ENCODE measurements at places on chromosomes 2 and 18. TPM values are rescaled to one million over a fixed set of nuclear protein-coding genes. Genes with fewer than 3 reads are reported as not detected.

DNA sequence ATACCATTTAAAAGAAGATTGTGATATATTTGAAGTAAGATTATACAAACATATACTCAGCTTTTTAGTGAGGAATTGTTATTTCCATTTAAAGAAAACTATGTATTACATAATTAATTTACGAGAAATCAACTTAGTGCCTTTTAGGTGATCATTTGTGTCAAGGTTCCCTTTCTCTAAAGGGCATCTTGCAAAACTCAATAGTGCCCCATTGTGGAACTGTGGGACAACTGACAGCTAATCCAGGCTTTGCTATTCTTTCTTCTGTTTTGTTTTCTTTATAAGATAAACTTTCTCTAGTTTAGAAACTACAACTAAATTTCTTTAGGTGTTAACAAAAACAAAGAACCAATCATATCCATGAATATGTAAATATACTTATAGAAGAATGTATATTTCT is 24.3 kb upstream of the VIT start:
- H3K27ac ChIP-seq, result no peak overlapping the region
- H3K4me3 ChIP-seq, result no peak overlapping the region
- peaks cover 8% of the 10 kb centered on the region for H3K27me3 ChIP-seq

- no peak overlapping the region for H3K4me3 ChIP-seq
- no peak for DNase-seq
- H3K27ac ChIP-seq, result no peak overlapping the region
Measured at GRCh38 chr2:20432714-20433113, 14.2 kb upstream of the RHOB start.

DNA sequence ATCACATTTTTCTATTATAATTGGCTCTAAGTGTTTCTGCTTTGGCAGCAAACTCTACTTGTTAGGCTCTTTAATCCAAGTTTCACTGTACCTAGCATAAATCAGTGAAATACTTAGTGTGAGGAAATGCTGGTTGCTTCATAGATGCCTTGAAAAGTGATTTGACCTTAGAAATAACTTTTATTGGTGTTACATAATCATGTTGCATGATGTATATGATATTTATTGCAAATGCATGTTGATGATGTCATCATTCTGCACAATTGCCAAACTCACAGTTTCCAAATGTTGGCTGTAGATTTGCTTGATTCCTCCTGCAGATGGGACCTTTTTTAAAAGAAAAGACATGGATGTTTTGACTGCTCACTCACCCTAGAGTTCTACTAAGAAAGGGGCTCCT is 137.6 kb upstream of the BCL2L11 start:
- DNase-seq, result no peak
- H3K4me1 ChIP-seq, result peaks cover 21% of the 10 kb centered on the region
- H3K36me3 ChIP-seq, result no peaks in the 10 kb centered on the region
- no peak overlapping the region for H3K4me3 ChIP-seq

DNA sequence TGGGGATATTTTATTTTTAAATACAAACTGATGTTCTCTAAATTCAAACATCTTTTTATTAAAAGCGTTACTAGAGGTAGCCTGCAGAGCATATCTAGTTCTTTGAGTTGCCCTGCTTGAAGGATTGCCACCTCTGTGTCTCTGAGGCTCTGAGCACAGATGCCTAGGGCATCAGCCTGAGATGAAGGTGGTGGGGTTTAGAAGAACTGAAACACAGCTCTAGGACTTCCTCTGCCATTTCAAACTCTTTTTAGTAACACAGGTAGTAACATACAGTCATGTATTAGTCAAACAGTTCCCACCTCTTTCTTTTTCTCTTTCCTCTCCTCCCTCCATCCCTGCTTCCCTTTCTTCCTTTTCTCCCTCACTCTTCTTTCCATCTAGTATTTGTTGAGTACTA is 57.6 kb downstream of the TTC21B start:
- no peak overlapping the region for H3K27ac ChIP-seq
- peaks cover 86% of the 10 kb centered on the region for H3K36me3 ChIP-seq
- DNase-seq, result no peak
- no peaks in the 10 kb centered on the region for H3K4me1 ChIP-seq
- H3K4me3 ChIP-seq, result no peak overlapping the region

DNA sequence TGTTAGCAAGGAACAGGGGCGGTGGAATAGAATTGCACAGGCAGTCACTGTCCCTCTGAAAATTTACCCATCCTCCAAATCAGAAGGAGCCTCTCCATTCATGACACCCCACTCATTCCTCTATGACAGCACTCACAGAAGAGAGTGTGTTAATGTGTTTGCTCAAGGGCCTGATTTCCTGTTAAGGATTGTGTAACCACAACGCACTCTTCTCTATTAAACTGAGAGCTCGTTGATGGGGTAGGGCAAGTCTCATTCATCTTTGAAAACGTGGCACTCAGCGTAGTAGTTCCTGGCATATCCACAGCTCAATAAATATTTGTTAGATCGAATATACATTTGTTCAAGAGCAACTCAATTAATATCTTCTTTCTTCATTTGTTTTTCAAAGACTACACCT is 106.4 kb downstream of the VAPA start:
- H3K27me3 ChIP-seq, result no peaks in the 10 kb centered on the region
- DNase-seq, result no peak

DNA sequence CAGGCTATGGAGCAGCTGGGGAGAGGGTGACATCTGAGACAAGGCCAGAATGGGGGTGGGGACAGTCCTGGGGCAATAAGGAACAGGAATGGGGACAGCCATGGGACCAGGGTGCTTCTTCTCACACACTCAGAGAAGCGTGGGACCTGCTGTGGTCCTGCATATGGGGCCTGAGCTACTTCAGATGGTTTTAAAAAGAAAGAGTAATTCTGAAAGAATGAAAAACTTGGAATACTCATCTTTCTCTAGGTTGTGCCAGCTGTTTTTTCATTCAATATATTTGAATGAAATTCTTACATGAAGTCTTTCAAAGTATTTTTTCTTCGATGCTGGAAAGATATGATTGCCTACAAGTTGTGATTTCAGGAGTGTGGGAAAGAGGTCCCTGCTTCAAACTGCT is 227.5 kb upstream of the APCDD1 start:
- no peak for DNase-seq
- no peak overlapping the region for H3K27ac ChIP-seq

- H3K4me1 ChIP-seq, result peaks cover 8% of the 10 kb centered on the region
- no peak overlapping the region for H3K4me3 ChIP-seq
- H3K27me3 ChIP-seq, result no peaks in the 10 kb centered on the region
- no peak overlapping the region for H3K27ac ChIP-seq
- no peaks in the 10 kb centered on the region for H3K36me3 ChIP-seq
- no peak for DNase-seq
Measured at GRCh38 chr2:63743982-63744966, 97.4 kb upstream of the UGP2 start.

- peak overlapping the region; percentile 19 for H3K27ac ChIP-seq
- no peaks in the 10 kb centered on the region for H3K27me3 ChIP-seq
- peaks cover 2% of the 10 kb centered on the region for H3K4me1 ChIP-seq
- H3K36me3 ChIP-seq, result no peaks in the 10 kb centered on the region
- H3K4me3 ChIP-seq, result no peak overlapping the region
Measured at GRCh38 chr18:361941-362310, 94.1 kb upstream of the THOC1 start.

- H3K36me3 ChIP-seq, result peaks cover 66% of the 10 kb centered on the region
- no peak overlapping the region for H3K27ac ChIP-seq
Measured at GRCh38 chr18:68676913-68677312, 38.0 kb downstream of the TMX3 start.

GRCh38 chr2:68121873-68122679 is 35.6 kb upstream of the PNO1 start:
- peak; percentile 88 for DNase-seq
- no peak overlapping the region for H3K4me3 ChIP-seq
- H3K27ac ChIP-seq, result no peak overlapping the region
- peaks cover 17% of the 10 kb centered on the region for H3K4me1 ChIP-seq
- no peaks in the 10 kb centered on the region for H3K36me3 ChIP-seq
- H3K27me3 ChIP-seq, result no peaks in the 10 kb centered on the region

GRCh38 chr2:111706481-111707001 is 177.5 kb downstream of the ANAPC1 start:
- DNase-seq, result no peak
- no peak overlapping the region for H3K27ac ChIP-seq
- H3K27me3 ChIP-seq, result no peaks in the 10 kb centered on the region
- H3K4me1 ChIP-seq, result peaks cover 26% of the 10 kb centered on the region
- H3K36me3 ChIP-seq, result no peaks in the 10 kb centered on the region

- DNase-seq, result no peak
- no peak overlapping the region for H3K4me3 ChIP-seq
- peaks cover 9% of the 10 kb centered on the region for H3K4me1 ChIP-seq
- H3K27ac ChIP-seq, result no peak overlapping the region
- peaks cover 13% of the 10 kb centered on the region for H3K36me3 ChIP-seq
Measured at GRCh38 chr2:207975921-207976320, 49.4 kb downstream of the PLEKHM3 start.

- no peak for DNase-seq
- H3K27ac ChIP-seq, result no peak overlapping the region
- no peaks in the 10 kb centered on the region for H3K36me3 ChIP-seq
- no peak overlapping the region for H3K4me3 ChIP-seq
Measured at GRCh38 chr2:5176764-5177163, 515.4 kb upstream of the SOX11 start.

DNA sequence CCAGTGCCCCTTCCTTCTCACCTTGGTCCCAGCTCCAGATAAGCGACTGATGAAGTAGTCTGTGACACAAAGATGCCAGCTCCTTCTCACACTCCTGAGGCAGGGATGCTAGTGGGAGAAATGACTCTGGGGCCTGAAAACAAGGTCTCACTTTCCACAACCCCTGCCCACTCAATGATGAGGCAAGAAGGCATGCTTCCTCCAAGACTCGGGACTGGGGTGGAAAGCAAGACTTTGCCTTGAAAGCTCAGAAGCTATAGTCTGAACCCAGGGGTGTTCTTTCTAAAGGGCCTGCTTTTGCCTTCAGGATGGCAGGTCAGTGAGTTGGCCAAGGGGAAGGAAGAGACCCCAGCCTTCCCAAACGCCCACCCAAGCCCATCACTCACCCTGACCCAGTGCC is 1.4 kb downstream of the CCDC142 start:
- peaks cover 44% of the 10 kb centered on the region for H3K4me1 ChIP-seq
- peaks cover 58% of the 10 kb centered on the region for H3K36me3 ChIP-seq
- H3K4me3 ChIP-seq, result peak overlapping the region; percentile 99
- peak overlapping the region; percentile 97 for H3K27ac ChIP-seq
- H3K27me3 ChIP-seq, result no peaks in the 10 kb centered on the region
- DNase-seq, result no peak

DNA sequence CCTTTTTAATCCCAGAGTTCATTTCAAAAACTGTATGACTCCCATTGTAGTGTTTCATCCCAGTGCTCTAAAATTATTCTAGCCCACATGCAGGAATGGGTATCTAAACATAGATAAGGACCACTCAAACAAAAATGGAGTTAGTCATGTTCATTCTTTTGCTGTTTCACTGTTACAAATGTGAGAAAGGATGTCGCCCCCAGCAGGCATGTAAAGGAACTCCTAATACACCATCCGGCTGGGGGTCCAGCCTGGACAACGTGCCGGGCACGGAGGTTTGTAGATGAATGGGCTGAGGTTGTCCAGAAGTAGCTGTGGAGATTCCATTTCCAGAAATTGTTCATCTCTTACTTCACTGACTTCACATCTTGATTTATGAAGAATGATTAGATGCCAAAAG is 101.9 kb upstream of the RAB12 start:
- no peaks in the 10 kb centered on the region for H3K36me3 ChIP-seq
- H3K27me3 ChIP-seq, result no peaks in the 10 kb centered on the region
- no peak overlapping the region for H3K27ac ChIP-seq
- no peak for DNase-seq

DNA sequence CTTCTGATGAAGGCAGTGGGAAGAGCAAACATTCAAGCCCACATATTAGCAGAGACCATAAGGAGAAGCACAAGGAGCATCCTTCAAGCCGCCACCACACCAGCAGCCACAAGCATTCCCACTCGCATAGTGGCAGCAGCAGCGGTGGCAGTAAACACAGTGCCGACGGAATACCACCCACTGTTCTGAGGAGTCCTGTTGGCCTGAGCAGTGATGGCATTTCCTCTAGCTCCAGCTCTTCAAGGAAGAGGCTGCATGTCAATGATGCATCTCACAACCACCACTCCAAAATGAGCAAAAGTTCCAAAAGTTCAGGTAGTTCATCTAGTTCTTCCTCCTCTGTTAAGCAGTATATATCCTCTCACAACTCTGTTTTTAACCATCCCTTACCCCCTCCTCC is 35.4 kb downstream of the CCNT2 start:
- DNase-seq, result no peak
- H3K36me3 ChIP-seq, result peaks cover 86% of the 10 kb centered on the region
- H3K4me3 ChIP-seq, result no peak overlapping the region
- no peaks in the 10 kb centered on the region for H3K27me3 ChIP-seq
- no peaks in the 10 kb centered on the region for H3K4me1 ChIP-seq
- H3K27ac ChIP-seq, result no peak overlapping the region

CYB5A gene
- 105 TPM for total RNA-seq

SNED1 gene
- 6.1 TPM for total RNA-seq

EMX1 gene
- not detected for total RNA-seq

DLX2 gene
- not detected for total RNA-seq

FER1L5 gene
- total RNA-seq, result 0.05 TPM

C1D gene
- 19.5 TPM for total RNA-seq

Data from left ventricle myocardium inferior (tissue), 1 donor.